Pancreas (tissue), 10 donors: ENCODE measurements at places on chromosomes 5 and 9.
A peak's percentile ranks its signal among the peaks of the same experiment; 100 is the strongest.

DNA sequence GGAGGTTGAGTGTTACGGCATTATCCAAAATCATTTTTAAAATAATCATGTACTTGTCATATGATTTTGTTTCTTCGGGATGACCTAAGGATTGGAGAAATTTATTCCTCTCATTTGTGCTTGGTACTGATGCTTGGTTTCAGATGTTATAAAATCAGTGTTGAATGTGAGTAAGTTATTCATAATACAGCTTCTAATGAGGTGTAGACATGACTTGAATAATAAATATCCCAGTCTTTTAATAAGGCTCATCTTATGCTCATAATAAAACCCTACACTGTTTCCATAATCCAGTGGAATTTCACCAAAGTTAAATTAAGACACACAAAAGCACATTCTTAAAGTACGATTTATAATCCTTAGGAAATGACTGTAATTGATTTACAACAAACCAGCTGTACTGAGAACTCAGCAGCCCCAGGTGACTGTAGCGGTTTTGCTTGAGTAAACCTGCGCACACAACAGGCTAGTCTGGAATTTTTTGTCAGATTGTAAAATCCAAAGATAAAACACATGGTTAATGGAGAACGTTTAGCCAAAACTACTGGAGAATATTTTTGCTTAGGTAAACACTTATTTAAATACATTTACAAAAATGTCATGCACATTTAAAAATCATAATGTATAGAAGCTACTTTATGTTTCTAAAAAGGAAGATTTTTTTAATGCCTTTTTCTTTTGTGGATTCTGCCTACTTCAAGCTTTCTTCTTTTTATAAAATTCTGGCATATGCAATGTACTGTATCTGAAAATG is 609.8 kb upstream of the GRAMD2B start:
- DNase-seq: no peak

DNA sequence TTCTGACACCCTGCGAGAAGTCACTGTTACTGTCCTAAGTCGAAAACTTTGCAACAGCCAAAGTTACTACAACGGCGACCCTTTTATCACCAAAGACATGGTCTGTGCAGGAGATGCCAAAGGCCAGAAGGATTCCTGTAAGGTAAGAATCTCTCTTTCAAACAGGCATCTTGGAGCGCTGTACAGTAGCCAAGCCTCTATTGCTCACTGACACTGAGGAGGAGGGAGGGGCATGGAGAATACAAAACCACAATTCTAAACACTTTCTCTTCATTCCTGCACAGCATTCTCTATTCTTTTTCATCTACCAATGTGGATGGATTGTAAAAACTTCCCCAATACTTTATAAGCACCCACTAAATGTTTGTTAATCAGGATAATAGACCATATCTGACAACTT is 7.4 kb downstream of the GZMK start:
- DNase-seq: no peak

DNA sequence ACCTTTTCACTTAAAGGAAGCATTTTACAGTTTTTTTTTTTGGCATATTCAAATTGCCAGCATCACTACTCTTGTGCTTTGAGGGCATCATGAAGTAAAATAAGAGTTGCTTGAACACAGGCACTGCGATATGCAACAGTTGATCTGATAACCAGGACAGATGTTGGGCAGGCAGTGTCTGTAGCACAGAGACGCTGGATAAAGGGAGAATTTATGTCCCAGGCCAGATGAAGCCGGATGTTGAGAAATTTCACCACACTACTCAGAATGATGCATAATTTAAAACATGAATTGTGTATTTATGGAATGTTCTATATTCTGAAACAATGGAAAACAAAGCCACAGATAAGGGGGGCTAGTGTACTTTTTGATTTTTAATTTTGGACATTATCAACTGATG is 71.4 kb downstream of the SLC12A2 start:
- DNase-seq: no peak

DNA sequence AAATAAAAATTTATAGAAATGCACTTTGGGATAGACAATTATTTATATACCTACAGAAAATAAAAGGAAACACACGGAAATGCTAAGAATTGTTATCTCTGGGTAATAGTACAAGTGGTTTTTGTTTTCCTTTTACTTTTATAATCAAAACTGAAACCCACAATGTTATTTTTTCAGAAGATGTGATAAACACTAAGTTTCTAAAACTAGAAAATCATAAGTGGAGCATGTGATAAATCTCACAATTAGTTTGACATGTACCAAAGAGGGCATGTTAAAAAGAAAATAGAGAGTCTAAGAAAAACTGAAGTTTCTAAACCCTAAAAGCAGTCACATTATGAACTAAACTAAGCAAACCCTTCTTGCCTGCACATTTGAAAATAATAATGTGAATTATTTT is 61.1 kb downstream of the OXCT1 start:
- DNase-seq: no peak

- peak; percentile 80 for DNase-seq
Observed at GRCh38 chr5:154756009-154756867, 1.1 kb downstream of the LARP1 start.

DNA sequence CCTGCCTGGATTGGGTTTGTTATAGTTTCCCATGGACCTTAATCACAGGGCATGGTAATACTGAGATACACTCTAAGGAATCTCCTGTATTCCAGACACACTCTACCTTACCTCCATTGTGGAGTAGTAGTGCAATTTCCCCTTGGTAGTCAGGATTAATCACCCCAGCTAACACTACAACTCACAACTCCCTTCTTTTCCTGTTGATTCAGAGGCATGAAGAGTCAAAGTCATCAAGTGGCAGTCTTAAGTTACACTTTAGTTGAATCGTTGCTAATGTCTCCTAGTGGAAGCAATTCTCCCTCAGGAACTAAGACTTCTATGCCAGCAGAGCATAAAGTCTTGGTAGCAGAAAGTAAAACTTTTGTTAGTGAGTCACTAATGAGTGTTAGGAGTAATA is 122.7 kb upstream of the APC start:
- DNase-seq: no peak

GRCh38 chr9:6197330-6197729 is 18.3 kb upstream of the IL33 start:
- no peak for DNase-seq

DNA sequence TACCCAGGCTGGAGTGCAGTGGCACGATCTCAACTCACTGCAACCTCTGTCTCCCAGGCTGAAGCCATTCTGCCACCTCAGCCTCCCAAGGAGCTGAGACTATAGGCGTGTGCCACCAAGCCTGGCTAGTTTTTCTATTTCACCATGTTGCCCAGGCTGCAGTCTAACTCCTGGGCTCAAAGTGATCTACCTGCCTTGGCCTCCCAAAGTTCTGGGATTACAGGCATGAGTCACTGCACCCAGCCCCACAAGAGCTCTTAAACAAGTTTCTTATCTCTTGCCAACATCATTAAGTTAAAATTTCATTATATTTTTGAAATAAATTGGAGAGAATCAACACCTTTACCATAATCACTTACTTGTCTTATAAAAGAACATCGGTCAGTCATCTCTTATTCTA is 280.3 kb downstream of the ARHGEF28 start:
- DNase-seq: no peak

DNA sequence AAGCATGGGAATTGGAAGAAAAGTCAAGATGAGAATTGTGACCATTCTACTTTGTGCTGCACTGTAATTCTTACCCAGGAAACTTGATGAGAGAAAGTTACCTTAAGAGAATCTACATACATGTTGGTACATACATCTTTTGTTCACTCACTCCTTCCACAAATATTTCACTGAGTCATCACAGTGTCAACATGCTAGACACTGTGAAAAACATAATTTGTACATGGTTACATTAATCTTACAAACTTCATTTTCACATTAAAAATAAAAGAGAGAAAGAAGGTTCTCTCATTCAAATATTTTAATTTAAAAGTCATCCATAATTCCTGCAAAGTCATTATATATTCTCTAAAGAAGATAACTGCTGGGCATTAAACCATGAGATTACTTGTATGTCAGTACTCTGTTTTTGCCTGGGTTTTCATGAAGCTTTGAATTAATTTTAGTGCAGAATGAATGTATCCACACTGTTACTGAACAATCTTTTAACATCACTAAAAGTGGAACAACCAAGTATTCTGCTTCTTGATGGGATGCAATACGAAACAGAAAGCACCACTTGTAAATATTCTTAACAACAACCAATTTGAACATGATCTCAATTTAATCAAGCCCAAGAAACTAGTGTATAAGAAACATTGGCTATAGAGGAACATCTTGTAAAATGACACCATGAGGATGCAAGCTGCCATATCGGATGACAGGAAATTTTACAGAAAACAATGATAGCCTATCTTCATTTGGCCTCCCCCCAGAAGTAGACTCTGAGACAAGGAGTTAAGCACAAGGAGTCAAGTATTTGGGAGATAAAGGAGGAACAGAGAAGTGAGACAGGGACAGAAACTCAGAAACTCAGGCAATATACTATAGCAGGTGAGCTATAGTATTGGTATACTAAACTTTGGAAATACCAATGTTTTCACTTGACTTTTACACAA is 28.4 kb downstream of the ERP44 start:
- DNase-seq: no peak

DNA sequence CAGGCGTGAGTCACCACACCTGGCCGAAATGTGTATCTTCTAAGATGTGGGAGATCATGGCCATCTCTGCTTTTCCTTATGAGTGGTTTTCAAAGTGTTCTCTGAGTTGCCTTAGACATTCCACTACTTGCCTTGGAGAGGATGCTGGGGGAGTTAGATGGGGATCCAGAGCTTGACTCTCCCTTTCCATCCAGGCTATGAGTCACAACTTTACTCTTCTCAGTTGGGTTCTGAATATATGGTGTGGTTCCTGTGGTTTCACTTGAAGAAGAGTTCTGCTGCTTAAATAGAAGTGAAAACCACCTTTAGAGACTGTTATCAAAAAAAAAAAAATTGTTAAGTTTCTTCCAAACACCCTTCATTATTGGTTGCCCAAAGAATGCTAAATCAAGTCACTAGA is 217.6 kb downstream of the ZNF608 start:
- no peak for DNase-seq

- DNase-seq: peak; percentile 83
Observed at GRCh38 chr9:72038890-72039410, 21.5 kb downstream of the C9orf57 start.

GRCh38 chr5:139946006-139946405 is 97.1 kb downstream of the NRG2 start:
- DNase-seq: no peak

- DNase-seq: peak; percentile 28
Observed at GRCh38 chr5:166441-167372, 24.6 kb upstream of the LRRC14B start.

DNA sequence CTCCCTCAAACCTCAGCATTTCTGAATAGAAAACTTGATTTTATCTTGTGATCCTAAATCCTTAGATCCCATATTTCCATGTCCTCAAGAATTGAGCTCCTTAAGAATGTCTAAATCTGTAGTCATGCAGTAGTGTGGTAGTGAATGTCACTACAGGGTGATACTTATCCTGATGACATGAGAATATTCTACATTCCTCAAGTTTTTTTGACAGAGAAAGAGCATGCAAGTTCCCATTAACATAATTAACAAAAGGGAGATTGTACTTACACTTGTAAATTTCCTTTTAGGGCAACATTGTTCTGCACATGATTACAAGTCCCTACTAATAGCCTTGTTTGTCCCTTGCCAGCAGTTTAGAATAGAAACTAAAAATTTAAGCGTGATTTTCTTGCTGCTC is 352.3 kb downstream of the PTPRD start:
- DNase-seq: no peak

GRCh38 chr5:113047733-113048652 is 71.4 kb downstream of the DCP2 start:
- DNase-seq: no peak

DNA sequence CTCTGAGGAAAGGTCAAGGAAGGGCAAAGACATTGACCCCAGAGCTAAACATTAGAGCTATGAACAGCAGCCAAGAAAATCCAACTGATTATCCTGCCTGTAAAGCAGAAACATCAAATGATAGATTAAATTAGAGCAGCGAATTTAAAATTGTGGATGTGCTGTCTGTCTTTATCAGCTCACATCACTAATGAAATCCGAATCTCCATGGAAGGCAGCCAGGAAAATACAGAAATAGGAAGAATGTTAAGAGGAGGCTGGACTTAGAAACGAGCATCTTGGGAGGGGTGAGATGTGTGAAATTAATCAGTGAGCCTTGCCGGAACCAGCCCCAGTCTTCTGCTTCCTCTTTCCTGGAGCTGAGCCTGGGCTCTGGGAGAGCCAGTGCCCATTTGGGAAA is 191.0 kb downstream of the PJA2 start:
- no peak for DNase-seq

DNA sequence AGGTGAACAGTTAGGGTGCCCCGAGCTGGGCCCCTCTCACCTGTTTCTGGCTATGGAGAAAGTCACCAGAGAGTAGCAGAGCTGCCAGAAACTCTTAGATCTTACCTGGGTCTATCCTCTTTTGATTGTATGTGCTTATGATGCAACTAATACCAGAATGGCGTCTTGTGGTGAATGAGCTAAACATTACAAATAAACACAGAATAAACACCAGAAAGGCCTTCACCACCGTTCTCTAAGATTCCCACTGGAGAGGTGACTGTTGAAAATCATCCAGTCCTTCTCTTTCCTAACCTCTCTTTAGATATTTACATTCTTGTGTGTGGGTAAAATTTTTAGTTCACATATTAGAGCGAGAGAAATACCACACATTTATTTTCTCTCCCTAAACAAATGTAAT is 241.7 kb upstream of the GAS1 start:
- no peak for DNase-seq

DNA sequence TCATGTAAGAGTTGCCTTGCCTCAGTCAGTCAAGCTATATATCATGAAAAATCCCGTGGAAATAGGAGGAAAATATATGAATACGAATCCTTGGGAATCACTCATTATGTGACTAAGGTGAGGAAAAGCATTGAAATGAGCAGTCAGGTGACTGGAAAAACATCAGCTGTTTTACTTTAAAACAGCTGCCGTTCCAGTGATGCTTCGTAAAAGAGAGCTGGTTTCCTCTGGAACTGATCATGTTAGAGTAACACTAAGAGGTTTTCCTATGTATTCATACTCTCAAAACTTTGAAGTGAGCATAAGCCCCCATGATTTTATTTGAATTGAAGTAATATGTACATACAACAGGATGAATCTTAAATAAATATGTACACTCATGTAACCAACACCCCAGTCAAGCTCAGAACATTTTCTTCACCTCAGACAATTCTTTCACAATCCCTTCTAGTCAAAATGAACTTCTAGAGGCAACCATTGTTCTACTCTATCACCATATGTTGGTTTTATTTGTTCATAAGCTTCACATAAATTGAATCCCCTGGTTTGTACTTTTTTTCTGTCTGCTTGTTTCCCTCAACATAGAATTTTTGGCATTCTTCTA is 107.7 kb downstream of the SLC25A46 start:
- no peak for DNase-seq

GRCh38 chr5:142324136-142324870 is 518 bp downstream of the SPRY4 start:
- no peak for DNase-seq

DNA sequence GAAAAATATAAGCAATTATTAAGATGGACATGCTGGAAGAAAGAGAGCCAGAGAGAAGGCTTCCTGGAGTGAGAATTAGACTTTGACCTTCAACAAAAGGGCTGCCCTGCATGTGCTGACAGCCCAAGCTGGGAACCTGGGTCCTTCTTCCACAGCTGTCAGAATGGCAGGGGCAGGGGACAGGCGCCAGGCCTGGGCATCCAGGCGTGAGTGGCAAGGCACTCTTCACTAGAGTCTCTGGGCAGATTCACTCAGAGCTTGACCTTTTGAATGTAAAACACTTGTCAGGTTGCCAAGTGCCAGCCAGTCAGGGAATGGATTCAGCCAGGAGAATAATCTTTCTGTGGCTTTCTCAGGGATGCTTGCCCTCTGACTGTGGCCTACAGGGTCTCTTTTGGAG is 119.1 kb upstream of the CLINT1 start:
- DNase-seq: no peak
